ENCODE measurements at places on chromosomes 4 and X.

DNA sequence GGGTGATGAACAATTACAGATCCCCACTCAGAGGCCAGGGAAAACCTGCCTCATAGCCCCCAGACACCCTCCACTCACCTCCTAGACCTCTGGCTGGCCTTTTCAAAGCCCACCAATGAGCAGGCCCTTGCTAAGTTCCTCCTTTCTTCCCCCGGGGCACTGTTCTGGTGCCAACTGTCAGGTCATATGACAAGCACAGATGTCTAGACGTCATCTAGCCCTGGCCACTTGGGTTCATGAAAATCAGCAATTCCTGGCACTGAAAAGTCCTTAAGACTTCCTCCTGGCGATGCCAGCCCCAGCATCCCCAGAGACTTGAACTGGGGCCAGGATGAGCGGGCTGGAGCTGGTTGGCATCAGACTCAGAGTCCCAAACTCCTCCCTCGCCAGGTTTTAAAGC, 115.6 kb upstream of the NALF2 start:
- DNase-seq: no peak

GRCh38 chr4:38078590-38079421, 118.6 kb downstream of the PTTG2 start:
- DNase-seq: no peak

GRCh38 chr4:112593438-112594133, 43.1 kb downstream of the ZGRF1 start:
- DNase-seq: no peak

- DNase-seq: no peak
Observed at GRCh38 chr4:140311257-140311835, 62.1 kb upstream of the SCOC start.

DNA sequence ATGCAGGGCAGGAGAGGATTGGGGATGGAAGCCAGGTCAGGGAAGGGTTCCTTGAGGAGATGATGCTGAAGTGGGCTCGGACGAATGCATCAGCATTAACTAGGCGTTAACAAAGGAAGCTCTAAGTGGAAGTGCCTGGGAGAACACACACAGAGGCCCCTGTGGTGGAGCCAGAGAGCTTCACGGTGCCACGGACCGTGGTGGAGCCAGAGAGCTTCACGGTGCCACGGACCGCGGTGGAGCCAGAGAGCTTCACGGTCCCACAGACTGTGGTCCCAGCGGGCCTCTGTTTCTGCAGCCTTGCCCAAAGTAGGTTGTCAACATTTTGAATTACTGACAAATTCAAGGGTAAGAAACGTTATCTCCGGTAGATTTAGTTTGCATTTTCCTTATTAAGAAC, 48.3 kb downstream of the TRIML2 start:
- no peak for DNase-seq

- DNase-seq: peak; percentile 2
Observed at GRCh38 chr4:88672987-88673386, 24.6 kb downstream of the NAP1L5 start.

DNA sequence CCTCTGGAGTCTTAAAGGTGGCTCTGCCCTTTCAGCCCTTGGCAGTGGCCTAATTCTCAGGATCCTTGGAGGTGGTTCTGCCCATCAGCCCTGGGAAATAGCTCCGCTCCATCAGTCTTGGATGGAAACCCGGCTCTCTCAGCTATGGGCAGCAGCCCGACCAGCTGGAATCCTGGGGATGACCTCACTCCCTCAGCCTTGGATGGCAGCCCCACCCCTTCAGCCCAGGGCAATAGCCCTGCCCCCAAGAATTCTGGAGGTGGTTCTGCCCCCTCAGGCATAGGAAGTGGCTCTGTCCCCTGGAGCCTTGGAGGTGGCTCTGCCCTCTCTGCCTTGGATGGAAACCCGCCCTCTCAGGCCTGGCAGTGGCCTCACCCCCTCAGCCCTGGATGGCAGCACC, 127.7 kb downstream of the RBMX2 start:
- no peak for DNase-seq

GRCh38 chrX:70033348-70034051, 16.2 kb downstream of the AWAT2 start:
- DNase-seq: no peak

- DNase-seq: no peak
Observed at GRCh38 chr4:122341886-122342285, 36.9 kb upstream of the ADAD1 start.

DNA sequence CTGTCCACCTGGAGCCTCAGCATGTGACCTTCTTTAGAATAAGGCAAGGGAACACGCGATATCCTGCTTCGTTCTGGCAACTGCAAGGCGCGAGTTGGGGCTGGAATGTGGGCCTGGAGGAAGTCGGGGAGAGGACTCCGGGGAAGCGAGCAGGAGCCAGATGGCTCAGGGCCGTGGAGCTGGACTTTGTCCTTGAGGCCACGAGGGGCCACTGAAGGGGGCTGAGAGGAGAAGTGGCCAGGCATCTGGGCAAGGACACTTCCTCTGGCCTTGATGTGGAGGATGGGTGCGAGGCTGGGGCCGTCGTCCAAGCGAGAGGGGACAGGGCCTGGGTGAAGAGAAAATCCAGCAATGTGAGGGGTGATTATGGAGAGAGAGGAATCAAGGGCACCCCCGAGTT, 12.2 kb upstream of the DUSP9 start:
- DNase-seq: no peak

- DNase-seq: peak; percentile 1
Observed at GRCh38 chr4:85703096-85703495, 228.1 kb downstream of the ARHGAP24 start.

DNA sequence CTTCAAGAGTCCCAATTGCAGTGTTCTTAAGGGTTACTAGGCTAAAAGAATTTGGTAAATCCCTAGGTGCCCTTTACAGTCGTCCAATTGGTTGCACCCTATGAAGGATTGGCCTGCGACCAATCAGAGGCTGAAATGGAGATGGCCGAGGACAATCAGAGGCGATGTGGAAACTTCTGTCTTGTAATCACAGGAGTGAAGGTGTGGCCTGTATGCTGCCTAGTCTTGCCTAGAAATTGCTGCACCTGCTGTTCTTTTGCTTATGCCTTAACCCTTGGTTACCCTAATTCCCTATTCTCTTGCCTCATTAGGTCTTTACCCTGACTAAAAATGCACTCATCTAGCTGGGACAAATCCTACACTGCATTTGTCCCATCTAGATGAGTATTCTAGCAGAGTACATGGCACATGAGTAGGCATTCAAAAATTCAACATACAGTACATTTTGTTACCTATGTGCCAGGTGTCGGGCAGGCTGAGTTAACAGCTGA, 1.0 kb upstream of the DCK start:
- no peak for DNase-seq

- DNase-seq: peak; percentile 32
Observed at GRCh38 chr4:683982-684622, 4.8 kb downstream of the SLC49A3 start.

GRCh38 chr4:74085669-74086068, 13.3 kb downstream of the CXCL2 start:
- no peak for DNase-seq

Measured in DMS 273 treated with DMSO at 0.1 percent for 48 hours (cell line).